Vagina (tissue), 2 donors: ENCODE measurements at places on chromosomes 6 and 20.

DNA sequence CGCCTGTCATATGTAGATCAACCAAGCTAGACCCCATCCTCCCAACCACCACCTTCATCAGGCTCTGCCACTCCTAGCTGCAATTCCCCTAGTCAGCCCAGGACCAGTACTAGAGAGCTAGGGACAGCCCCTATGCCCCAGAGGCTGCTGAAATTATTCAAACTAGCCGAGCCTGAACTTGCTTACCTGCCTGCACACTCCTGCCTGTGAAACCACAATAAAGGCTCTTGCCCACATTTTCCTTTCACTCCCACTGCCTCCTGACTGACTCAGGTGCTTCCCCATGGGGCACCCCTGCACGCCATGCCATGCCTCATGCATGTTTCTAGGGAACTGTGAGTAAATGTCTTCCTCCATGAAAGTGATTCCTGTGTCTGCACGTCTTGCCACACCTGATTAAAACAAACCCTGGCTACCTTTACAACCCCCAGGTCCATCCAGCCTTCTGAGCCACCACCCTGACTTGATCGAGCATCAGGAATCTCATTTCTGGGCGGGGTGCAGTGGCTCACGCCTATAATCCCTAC, 66.5 kb upstream of the IER3 start:
- no peak overlapping the region for H3K4me3 ChIP-seq
- H3K27ac ChIP-seq, result no peak overlapping the region
- no peak for DNase-seq
- H3K36me3 ChIP-seq, result no peaks in the 10 kb centered on the region
- H3K4me1 ChIP-seq, result peaks cover 18% of the 10 kb centered on the region

GRCh38 chr6:113039005-113039404, 691.9 kb downstream of the RFPL4B start:
- no peak overlapping the region for H3K27ac ChIP-seq
- H3K4me3 ChIP-seq, result no peak overlapping the region
- H3K36me3 ChIP-seq, result no peaks in the 10 kb centered on the region
- no peak for DNase-seq

GRCh38 chr20:52805296-52805571, 166.9 kb upstream of the TSHZ2 start:
- DNase-seq, result no peak
- H3K27me3 ChIP-seq, result no peaks in the 10 kb centered on the region
- no peak overlapping the region for H3K27ac ChIP-seq
- no peak overlapping the region for H3K4me3 ChIP-seq
- no peaks in the 10 kb centered on the region for H3K4me1 ChIP-seq
- no peaks in the 10 kb centered on the region for H3K36me3 ChIP-seq

DNA sequence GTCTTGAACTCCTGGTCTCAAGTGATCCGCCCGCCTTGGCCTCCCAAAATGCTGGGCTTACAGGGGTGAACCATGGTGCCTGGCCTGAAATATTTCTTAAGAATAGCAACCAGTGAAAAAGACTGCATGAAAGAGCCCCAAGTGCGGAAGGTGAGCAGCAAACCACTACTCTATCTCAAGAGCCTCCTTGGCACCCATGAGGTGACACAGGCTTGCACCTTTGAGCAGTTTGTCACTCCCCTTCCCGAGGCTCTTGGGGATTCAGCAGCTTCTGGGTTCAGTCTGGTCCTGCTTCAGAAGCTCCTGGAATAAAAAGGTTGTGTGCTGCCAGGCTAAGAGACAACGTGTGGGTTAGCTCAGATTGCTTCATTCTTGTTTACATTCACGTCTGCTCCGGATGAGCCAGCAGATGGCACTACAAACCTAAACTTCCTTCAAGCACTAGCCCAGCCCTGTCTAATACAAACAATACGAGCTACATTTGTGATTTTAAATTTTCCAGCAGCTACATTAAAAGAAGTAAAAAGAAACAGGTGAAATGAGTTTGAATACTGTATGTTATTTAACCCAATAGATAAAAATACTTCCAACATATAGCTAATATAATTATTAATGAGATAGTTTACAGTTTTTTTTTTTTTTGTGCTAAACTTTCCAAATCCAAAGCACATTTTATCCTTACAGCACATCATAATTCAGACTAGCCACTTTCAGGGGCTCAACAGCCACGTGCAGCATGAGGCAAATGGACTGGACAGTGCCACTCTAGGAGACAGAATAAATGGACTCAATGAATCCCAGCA, 46.2 kb downstream of the GJA10 start:
- DNase-seq, result no peak
- no peaks in the 10 kb centered on the region for H3K36me3 ChIP-seq
- no peaks in the 10 kb centered on the region for H3K27me3 ChIP-seq
- H3K4me3 ChIP-seq, result no peak overlapping the region
- H3K4me1 ChIP-seq, result no peaks in the 10 kb centered on the region

- H3K27me3 ChIP-seq, result no peaks in the 10 kb centered on the region
- H3K36me3 ChIP-seq, result no peaks in the 10 kb centered on the region
- H3K4me3 ChIP-seq, result no peak overlapping the region
- DNase-seq, result no peak
- H3K27ac ChIP-seq, result no peak overlapping the region
Measured at GRCh38 chr6:14077193-14077867, 40.2 kb upstream of the CD83 start.

- no peaks in the 10 kb centered on the region for H3K36me3 ChIP-seq
- no peak overlapping the region for H3K4me3 ChIP-seq
- H3K27me3 ChIP-seq, result no peaks in the 10 kb centered on the region
- DNase-seq, result no peak
Measured at GRCh38 chr6:116557893-116558292, 4.3 kb downstream of the CALHM4 start.

- no peak overlapping the region for H3K27ac ChIP-seq
- no peaks in the 10 kb centered on the region for H3K27me3 ChIP-seq
- H3K36me3 ChIP-seq, result no peaks in the 10 kb centered on the region
- no peak for DNase-seq
Measured at GRCh38 chr20:41007481-41007880, 21.1 kb upstream of the TOP1 start.

DNA sequence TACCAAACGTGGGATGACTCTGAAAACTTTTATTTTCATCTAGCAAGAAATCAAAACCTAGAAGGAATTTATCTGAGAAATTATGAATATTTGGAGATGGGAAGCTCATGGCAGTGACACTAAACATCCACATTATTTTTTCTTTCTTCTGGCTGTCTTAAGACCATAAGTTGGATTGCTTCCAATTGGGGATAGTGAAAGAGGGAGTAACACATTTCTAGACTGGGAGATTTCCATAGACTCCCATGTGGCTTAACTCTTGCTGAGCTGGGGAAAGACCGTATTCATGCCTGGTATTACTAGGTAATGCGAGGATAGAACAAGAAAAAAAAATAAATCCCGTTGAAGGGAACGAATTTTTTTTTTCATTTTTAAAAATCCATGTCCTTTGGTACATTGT, 120.0 kb downstream of the UTRN start:
- DNase-seq, result no peak
- no peak overlapping the region for H3K27ac ChIP-seq
- H3K36me3 ChIP-seq, result no peaks in the 10 kb centered on the region
- H3K4me1 ChIP-seq, result peaks cover 41% of the 10 kb centered on the region
- no peaks in the 10 kb centered on the region for H3K27me3 ChIP-seq

GRCh38 chr6:72916906-72917305, 295.0 kb downstream of the KCNQ5 start:
- H3K4me3 ChIP-seq, result no peak overlapping the region
- H3K4me1 ChIP-seq, result no peaks in the 10 kb centered on the region
- DNase-seq, result no peak
- no peaks in the 10 kb centered on the region for H3K36me3 ChIP-seq
- H3K27me3 ChIP-seq, result no peaks in the 10 kb centered on the region
- H3K27ac ChIP-seq, result no peak overlapping the region

DNA sequence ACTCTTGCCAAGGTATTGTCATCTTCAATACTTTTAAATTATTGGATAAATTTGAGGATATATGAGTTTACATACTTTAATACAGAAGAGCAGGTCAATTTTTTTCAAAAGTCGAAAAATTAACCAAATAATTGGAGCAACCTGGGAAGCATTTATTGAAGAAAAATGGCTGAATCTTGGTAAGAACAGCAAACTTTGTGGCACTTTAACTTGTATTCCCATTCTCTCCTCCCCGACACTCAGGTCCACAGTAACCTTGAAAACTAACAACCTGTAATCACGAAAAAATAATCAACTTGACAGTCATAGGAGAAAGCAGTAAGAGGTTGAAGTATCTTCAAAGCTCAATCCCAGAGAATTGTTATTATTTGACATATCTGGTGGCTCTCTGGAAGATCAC, 55.6 kb downstream of the THEMIS start:
- H3K36me3 ChIP-seq, result no peaks in the 10 kb centered on the region
- no peaks in the 10 kb centered on the region for H3K4me1 ChIP-seq
- no peak overlapping the region for H3K4me3 ChIP-seq
- DNase-seq, result no peak
- no peaks in the 10 kb centered on the region for H3K27me3 ChIP-seq
- H3K27ac ChIP-seq, result no peak overlapping the region

GRCh38 chr6:11785415-11785773, 6.8 kb upstream of the ADTRP start:
- H3K27me3 ChIP-seq, result no peaks in the 10 kb centered on the region
- no peak overlapping the region for H3K27ac ChIP-seq
- no peaks in the 10 kb centered on the region for H3K36me3 ChIP-seq
- H3K4me1 ChIP-seq, result no peaks in the 10 kb centered on the region
- no peak overlapping the region for H3K4me3 ChIP-seq

DNA sequence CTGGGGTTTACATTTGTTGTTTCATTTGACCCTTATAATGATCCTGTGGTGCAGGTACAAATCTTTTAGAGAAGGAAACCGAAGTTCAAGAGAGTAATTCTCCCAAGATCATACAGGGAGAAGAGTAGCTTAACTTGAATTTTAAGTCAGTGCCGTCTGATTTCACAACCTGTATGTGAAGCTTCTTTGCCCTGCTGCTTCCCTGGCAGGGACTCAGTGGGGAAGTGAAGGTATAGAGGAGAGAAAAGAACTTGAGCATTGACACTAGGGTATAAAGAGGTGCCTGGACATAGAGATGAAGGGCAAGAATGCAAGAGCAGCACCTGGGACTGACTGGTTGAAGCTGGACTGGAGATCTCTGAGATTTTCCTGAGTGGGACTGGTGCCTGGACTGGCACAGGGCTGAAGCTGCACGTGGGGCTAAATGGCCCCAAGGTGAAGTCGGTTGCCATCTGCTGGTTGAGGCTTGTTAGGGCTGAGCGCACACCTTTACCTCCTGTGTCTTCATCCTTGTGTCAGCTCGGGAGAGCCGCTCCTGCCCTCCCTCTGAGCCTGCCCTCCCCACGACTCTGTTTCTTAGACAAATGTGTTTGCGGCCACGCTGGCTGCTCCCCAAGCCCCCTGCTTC, 41.8 kb downstream of the FARS2 start:
- H3K27ac ChIP-seq, result no peak overlapping the region
- H3K4me1 ChIP-seq, result peaks cover 17% of the 10 kb centered on the region
- no peaks in the 10 kb centered on the region for H3K27me3 ChIP-seq
- no peak overlapping the region for H3K4me3 ChIP-seq

GRCh38 chr6:52953911-52954839, 40.9 kb downstream of the GSTA4 start:
- no peak overlapping the region for H3K27ac ChIP-seq
- H3K27me3 ChIP-seq, result no peaks in the 10 kb centered on the region
- no peaks in the 10 kb centered on the region for H3K4me1 ChIP-seq

DNA sequence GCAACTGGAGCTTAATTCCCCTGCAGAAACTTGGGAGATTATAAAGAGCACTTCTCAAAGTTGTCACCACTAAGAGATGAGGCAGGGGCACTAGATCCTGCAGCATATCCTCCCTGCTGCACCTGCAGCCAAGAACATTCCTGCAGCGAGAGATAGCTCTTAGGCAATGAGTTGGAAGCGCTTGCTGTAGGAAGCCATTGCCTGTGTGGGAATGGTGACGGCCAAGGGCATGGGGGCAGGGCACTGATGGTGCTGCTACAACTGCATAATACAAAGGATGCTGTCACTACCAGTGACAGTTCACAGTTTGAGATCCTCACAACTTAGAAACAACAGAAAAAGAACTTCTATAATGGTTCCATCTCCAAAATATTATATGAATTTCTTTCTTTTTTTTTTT, 89.9 kb downstream of the CDS2 start:
- DNase-seq, result no peak
- H3K27me3 ChIP-seq, result no peaks in the 10 kb centered on the region
- no peak overlapping the region for H3K27ac ChIP-seq
- no peak overlapping the region for H3K4me3 ChIP-seq

DNA sequence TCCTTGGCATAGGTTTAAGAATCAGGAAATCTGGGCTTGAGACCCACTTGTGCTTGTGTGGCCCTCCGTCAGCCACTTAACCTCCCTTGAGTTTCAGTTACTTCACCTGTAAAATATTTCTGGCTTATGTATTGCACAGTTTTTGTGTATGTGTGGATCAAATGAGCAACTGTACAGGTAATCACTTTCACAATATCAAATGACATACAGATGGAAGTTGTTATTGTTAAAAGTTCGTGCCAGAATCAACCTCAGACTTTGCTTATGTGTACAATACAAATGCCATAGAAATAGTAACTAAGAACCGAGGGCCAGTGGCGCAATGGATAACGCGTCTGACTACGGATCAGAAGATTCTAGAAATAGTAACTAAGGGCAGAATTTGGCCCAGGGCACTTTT, 65.6 kb upstream of the KIF13A start:
- H3K4me3 ChIP-seq, result no peak overlapping the region
- no peaks in the 10 kb centered on the region for H3K27me3 ChIP-seq
- peak overlapping the region; percentile 11 for H3K27ac ChIP-seq
- no peaks in the 10 kb centered on the region for H3K36me3 ChIP-seq

GRCh38 chr20:63484651-63485403, 12.4 kb upstream of the KCNQ2 start:
- H3K27me3 ChIP-seq, result peaks cover 6% of the 10 kb centered on the region
- H3K27ac ChIP-seq, result no peak overlapping the region

- no peak overlapping the region for H3K27ac ChIP-seq
- no peak overlapping the region for H3K4me3 ChIP-seq
- H3K4me1 ChIP-seq, result no peaks in the 10 kb centered on the region
- DNase-seq, result no peak
Measured at GRCh38 chr6:125526007-125526720, 223.3 kb upstream of the HEY2 start.

- no peak overlapping the region for H3K4me3 ChIP-seq
- DNase-seq, result no peak
- H3K27me3 ChIP-seq, result no peaks in the 10 kb centered on the region
- H3K27ac ChIP-seq, result no peak overlapping the region
- H3K4me1 ChIP-seq, result no peaks in the 10 kb centered on the region
Measured at GRCh38 chr20:46568570-46569129, 18.2 kb upstream of the OCSTAMP start.

GRCh38 chr6:158018041-158018771, 36.5 kb downstream of the SYNJ2 start:
- no peak overlapping the region for H3K4me3 ChIP-seq
- H3K27me3 ChIP-seq, result no peaks in the 10 kb centered on the region
- no peak for DNase-seq
